ENCODE measurements at places on chromosomes 6 and 20. TPM values are rescaled to one million over a fixed set of nuclear protein-coding genes. Genes with fewer than 3 reads are reported as not detected.

DNA sequence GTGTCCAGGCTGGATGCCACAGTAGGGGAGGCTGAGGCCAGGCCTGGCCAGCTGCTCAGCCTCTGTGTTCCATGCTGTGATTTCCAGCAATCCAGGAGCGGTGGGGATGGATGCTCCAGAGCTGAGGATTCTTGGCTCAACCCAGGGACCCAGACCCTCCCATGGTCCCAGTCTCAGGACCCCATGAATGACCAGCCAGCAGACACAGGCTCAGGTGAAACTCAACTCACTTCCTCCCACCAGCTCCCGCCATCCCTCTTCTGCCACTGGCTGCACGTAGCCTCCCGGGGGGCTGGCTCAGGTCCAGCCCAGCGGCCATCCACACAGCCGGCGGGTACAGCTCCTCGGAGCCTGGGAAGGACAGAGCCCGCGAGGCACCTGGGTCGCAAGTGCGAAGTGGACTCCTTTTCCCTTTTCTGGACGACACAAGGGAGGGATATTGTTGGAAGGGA is 54.5 kb upstream of the DACT2 start:
- DNase-seq = no peak

The ZNF311 gene
- total RNA-seq = 0.31 TPM

The TMEM170B gene
- total RNA-seq = 1.8 TPM

DNA sequence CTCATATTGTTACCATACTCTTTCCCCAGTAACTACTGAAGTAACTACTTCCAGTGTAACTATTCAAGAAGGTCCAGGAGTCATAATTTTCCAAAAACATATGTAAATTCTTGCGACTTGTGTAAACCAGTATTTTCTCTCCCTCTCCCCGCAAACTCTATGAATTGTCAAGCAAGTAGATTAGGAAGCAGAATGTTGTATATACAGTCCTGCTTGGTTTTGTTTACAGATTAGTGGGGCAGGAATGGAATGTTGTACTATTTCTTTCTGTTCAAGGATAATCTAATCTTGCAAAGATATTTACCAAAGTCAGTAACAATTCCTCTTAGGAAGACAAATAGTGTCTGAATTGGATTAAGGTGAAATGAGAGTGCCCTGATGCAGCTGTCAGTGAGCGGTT is 234.9 kb upstream of the PLN start:
- DNase-seq = no peak

- no peak for DNase-seq
Observed at GRCh38 chr20:1702328-1702727, 44.7 kb upstream of the SIRPG start.

DNA sequence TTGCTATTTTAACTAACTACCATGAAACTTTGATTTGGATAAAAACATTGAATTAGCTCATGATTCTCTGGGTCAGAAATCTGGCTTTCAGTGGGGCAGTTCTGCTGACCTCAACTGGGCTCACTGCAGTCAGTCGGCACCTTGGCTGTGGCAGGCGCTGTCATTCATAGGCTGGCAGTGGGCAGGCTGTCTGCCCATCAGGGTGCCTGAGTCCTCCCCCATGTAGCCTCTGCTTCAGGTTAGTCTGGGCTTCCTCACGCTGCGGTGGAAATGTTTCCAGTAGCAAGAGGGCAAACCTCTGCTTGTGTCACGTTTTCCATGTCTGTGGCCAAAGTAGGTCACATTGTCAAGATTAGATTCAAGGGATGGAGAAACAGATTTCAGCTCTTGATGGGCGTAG is 251.0 kb upstream of the TCF21 start:
- DNase-seq = no peak
